ENCODE measurements at places on chromosomes 7 and 10.

DNA sequence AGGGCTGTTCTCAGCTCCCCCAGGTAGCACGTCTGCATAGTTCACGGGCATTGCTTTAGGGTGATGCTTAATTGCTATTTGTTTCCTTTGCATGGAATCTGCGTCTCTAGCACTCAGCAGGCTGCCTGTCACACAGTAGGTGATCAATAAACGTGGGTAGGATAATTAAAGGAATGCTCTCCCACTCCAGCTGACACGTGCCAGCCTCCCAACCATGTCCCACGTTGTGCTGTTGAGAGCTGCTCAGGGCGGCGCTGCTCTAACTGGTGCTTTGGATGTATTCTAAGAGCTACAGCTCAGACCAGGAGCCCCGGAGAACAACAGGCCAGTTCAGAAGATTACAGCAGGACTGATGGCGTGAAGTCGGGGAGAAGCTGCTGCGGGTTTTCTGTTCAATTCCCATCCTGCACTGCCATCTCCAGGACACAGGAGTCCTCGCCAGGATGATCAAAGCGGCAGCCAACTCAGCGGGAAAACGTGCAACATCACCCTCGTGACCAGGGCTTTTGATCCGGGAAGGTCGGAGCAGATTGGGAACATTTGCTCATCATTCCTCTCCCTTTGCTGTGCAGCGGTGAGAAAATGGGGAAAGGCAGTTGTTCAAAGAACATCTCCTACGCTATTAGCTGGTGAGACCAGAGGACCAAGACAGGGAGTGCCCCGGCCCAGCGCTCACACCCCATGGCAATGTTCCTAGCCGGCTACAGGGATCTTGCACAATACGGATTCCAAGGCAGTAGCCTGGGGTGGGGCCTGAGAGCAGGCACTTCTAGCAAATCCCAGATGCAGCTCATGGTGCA, 50.5 kb upstream of the FOXK1 start:
- peak; percentile 91 for DNase-seq

GRCh38 chr7:55345292-55345691, 19.8 kb upstream of the LANCL2 start:
- DNase-seq: no peak

GRCh38 chr7:93958651-93959050, 37.1 kb downstream of the GNG11 start:
- no peak for DNase-seq

GRCh38 chr7:93171606-93172226, 23.5 kb upstream of the SAMD9L start:
- DNase-seq: no peak

- peak; percentile 48 for DNase-seq
Measured at GRCh38 chr10:67520924-67521520, 175.0 kb downstream of the CTNNA3 start.

DNA sequence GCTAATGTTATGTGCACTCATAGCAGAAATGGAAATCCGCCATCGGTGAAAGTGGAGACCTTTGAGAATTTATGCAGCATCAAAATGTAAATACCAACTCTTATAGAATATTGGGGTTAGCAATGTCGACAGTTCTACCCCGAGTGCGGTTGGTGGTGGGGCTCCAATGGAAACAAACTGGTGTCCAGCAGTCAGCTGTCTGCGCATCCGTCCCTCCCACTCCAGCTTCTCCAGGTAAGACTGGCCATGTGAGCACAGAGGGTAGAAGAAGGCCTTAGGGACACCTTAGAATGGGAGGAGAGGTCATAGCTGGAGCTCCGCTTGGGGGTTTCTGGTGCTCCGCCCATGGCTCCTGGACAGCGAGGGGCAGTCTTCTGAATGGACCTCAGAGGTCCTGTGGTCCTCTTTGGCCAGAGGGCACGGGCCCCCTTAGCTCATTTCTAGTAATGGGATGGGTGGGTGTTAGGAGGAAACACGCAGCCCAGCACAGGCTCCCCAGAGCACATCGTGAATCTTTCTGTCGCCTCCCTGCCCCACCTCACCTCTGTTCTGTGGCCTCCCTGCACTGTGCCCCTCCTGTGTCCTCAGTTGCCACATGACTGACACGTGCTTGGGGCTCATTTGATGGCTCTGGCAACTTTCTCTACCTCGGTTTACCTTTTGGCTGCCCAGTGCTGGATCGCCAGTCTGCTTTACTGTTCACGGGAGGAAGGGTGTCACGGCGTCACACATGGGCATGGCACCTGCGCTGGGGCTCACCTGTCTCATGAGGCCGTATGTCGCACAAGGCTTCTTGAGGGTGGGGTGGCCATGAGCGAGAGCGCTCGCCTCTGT, 50.0 kb downstream of the MGMT start:
- DNase-seq: no peak

DNA sequence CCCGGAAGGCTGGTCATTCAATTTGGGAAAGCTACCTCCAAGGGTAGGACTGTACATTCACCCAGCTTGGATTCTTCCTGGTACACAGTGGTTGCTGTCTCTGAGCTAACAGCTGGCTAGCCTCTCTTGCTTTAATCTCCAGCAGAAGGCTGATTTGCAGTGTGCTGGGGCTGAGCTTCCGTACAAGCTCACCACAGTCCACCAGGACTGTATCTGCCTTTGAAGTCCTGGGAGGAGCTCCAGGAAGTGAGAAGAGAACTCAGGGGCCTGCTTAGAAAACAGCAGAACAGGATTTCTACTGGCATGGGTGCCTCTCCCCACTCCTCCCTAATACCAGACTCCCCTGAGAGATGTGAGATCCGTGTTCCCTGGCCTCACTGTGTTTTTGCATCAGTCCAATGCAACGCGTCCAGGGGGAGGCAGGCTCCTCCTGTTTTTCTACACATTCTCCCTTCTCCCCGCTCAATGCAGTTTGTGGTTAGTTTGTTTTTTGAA, 6.6 kb downstream of the AFAP1L2 start:
- DNase-seq: peak; percentile 25
